ENCODE measurements at places on chromosomes 1 and 21.

DNA sequence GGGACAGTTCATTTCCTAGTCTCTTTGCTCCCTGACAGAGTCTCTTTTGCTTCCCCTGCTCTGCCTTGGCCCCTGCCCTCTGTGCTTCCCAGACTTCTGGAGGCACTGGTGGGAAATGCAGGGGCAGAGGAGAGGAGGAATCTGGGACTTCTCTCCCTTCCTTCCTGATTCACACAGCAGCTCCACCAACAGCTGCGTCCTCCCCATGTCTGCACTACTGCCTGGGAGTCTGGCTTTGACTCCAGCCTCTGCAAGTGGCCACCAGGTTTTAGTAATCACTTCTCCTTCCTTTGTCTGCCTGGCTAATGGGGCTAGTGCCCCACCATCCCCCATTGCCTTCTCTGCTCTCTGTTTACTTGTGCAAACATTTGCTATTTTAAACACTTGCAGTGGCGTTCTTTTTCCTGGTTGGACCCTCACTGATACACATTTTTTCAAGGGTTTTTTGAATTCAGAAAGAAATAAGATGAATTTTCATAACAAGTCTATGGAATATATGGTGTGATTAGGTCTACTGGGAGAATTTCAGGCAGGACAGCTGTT lies 21.9 kb downstream of the FASLG start:
- DNase-seq, result no peak

GRCh38 chr1:18174037-18174436 lies 66.4 kb downstream of the IGSF21 start:
- DNase-seq, result no peak

DNA sequence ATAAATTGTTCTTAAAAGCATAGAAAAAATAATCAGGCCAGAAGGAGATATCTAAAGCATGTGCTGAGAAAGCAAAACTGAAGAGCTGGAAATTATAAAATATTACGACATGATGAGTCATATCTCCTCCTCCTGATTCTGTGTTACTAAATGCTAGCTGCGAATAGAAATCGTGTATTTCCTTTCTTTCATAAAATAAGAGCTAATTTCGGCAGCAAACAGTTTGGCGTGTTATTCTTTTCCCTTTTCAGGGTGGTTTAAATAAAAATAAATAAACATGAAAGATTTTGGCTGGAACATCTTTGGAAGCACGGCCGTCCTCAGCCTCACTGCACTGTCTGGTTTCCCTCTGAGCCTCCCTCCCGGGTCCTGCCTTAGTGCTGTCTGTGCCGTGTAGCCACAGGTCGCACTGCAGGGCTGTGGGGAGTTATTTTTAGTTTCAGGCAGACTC lies 56.0 kb downstream of the ADARB1 start:
- peak; percentile 31 for DNase-seq

- peak; percentile 59 for DNase-seq
These were observed 9.2 kb downstream of the SFT2D2 start for GRCh38 chr1:168234846-168235547.

- DNase-seq, result peak; percentile 61
These were observed 15.5 kb upstream of the CD247 start for GRCh38 chr1:167533851-167534300.

DNA sequence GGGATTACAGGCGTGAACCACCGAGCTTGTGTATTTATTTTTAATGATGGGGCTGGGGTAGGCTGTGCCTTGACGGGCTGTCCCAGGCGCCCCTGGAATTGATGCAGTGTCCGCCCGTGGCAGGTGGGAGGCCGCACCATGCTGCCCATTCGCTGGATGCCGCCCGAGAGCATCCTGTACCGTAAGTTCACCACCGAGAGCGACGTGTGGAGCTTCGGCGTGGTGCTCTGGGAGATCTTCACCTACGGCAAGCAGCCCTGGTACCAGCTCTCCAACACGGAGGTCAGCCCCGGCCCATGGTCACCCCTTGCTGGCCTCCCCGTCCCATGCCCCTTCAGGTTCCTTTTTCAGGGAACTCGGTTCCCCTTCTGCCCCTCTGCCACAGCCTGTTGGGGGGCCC lies 13.6 kb upstream of the PEAR1 start:
- no peak for DNase-seq

DNA sequence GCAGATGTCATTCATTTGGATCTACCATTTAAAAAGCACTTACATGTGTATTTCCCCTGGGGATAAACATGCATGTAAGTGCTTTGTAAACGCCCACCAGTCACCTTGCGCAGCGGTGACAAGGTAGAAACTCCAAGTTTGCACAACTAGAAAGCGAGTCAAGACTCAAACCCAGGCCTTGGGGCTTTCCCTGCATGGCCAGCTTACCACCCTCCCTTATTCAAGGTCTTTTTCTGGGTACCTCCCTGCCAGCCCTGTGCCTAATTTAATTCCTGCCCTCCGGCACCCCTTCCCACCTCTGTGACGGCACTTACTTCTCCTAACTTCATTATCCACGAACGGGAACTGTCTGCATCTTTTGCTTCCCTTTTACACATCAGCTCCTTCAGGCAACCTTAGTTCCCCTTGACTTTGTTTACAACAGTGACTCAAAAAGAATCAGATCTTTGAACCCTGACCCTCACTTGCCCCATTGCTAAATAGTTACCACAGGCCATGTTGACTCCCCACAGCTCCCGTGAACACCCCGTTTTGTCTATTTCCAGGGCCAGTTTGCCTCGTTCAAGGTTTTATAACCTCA lies 138.3 kb upstream of the ETS2 start:
- no peak for DNase-seq

DNA sequence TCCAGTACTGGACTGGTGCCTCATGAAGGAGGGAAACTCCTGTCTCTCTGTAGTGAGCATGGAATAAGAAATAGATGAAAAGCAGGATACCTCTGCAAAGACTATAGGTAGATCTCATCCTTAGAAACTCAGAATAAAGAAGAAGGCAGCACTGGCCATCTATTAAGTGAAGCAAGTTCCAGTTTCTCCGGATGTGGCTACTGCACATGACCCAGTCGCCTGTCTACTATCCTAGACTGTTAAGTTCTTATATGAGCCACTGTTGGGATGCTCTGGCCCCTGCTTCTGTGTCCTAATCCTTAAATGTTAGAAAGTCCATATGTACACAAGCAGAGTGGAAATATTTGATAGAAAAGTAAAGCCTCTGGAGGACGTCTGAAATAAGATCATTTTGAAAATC lies 2.2 kb downstream of the FASLG start:
- no peak for DNase-seq

GRCh38 chr1:30698401-30698981 lies 24.9 kb downstream of the MATN1 start:
- DNase-seq, result no peak

- no peak for DNase-seq
These were observed 262.8 kb upstream of the PBX1 start for GRCh38 chr1:164296172-164296571.

DNA sequence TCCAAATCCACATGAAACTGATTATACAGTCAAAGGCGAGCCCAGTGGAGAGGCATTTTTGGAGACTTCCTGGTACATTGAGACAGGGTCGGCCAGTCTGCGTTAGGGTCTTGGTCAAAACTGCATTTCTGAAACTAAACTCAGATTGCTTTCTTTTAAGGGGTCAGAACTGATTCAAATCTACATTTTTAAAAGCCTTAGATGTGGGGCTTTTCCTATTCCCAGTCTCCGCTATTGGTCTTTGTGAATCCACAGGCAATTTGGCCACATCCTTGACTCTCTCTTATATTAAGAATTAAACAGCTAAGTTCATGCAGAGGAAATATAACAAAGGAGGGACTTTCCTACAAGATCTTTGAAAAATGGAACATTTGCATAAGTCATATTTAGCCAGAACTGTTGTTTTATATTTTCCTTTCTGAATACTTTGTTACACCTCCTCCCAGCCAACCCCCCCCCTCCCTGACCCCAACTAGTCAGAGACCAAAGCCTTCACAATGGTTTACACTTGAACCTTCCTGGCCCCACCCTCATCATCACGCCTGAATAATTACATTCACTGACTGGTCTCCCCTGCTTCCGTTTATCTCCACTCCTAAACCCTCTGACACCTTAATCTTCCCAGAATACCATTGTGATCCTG lies 30.9 kb downstream of the SELL start:
- DNase-seq, result no peak

DNA sequence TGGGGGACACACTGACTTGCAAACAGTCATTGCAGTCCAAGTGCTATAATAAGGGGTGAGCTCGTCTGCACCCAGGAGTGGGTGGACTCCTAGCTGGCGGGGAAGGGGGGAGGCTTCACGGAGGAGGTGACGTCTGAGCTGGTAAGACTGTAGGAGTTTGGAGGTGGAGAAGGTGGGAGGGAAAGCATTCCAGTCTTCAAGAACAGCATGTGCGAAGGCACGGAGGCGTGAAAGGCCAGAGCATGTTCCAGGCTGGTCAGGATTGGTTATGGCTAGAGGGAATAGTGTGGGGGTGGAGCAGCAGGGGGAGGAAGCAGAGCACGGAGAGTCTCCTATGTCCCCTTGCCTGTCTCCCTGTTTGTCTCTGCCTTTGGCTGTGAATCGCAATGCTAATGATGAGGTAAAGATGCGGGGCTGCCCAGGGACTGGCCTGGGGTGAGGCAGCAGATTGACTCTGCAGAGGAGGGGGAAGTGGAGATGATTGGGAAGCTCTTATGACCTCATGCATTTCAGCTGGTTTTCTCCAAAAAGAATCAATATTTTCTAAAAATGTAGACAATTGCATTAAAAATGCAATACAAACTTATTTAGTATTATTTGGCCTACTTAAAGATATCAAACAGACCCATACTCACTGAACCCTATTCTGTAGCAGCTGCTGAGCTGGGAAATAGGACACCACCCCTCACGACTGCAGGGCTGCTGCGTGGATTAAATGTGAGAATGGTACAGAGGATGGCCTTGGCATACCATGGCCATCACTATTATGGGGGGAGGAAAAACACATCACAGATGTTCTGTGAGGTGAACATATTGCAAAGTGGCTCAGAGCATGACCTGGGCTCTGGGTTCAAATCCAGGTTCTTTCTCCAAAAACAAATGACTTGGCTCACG lies 2.6 kb upstream of the ZNF436 start:
- DNase-seq, result no peak

- no peak for DNase-seq
These were observed 58.7 kb upstream of the GADD45A start for GRCh38 chr1:67626090-67626860.

GRCh38 chr1:35187816-35188342 lies 5.1 kb downstream of the SFPQ start:
- no peak for DNase-seq

- DNase-seq, result no peak
These were observed 120.5 kb upstream of the WNT4 start for GRCh38 chr1:22263359-22263758.

- no peak for DNase-seq
These were observed 407.3 kb downstream of the MATN1 start for GRCh38 chr1:30316056-30316455.

- no peak for DNase-seq
These were observed 572 bp downstream of the ATP1B1 start for GRCh38 chr1:169106921-169107602.

- no peak for DNase-seq
These were observed 33.7 kb downstream of the GNB1 start for GRCh38 chr1:1857096-1857703.

- no peak for DNase-seq
These were observed 964.6 kb upstream of the B3GALT2 start for GRCh38 chr1:194151056-194151455.

GRCh38 chr1:16235944-16236510 lies 956 bp downstream of the CPLANE2 start:
- peak; percentile 88 for DNase-seq

DNA sequence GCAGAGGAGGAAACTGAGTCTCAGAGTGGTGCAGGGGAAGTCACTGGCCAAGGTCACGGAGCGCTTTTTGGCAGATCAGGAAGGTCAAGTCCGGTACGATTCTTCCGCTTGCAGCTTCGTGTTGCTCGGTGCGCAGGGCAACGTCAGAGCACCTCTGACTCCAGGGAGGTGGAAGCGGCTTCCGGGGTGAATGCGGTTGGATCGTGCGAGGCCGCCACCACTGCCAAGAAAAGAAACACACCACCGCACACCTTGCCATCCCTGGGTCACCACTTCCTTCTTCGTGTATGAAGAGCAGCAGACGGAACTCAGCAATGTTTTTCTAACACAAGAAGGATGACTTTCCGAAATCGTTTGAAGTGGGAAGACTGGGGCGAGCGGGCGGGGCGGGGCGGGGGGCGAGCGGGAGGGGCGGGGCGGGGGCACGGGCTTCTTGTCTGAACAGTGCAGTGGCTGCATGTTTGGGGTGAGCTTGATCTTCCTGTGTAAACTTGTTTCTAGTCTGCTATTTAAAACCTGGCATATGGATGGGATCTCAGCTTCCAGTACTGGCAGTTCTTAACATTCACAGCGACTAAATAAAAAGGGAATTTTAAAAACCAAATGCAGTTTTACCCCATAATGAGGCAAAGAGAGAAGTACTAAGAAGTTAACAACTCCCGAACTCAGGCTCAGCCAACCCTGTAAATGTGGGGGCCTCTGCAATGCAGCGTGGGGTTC lies 300.0 kb downstream of the RRAGC start:
- peak; percentile 59 for DNase-seq

- no peak for DNase-seq
These were observed 526.4 kb upstream of the CAMK1G start for GRCh38 chr1:209057083-209057482.

GRCh38 chr1:101205457-101205856 lies 31.4 kb upstream of the S1PR1 start:
- no peak for DNase-seq

- DNase-seq, result no peak
These were observed 119.3 kb downstream of the NGF start for GRCh38 chr1:115218699-115219098.

DNA sequence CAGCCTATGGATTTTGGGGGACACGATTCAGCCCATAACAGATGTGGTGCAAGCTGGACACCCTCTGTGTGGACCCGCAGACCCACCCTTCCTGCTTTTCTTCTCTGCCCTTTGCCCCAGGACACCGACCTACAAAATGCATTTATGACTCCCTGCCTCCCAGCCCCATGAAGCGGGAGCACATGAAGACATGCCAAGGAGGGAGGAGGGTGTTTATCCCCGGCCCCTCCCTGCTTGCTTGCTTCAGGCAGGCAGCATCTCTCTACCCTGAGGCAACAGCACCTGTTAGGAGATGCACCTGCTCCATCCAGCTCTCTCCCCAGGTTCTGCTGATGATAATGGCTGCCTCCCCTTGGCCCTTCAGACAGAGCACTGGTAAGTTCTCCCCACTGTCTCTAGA lies 187.5 kb downstream of the PSMG1 start:
- DNase-seq, result no peak

Measured in common myeloid progenitor, CD34-positive (primary cell).